NCI-H1436 treated with DMSO at 0.1 percent for 48 hours (cell line): ENCODE measurements at places on chromosomes 7 and 10.
A peak's percentile ranks its signal among the peaks of the same experiment; 100 is the strongest.

GRCh38 chr7:66055321-66055956 lies 20.2 kb upstream of the ASL start:
- DNase-seq: no peak

- no peak for DNase-seq
Observed at GRCh38 chr7:68699090-68699711, 899.1 kb upstream of the AUTS2 start.

GRCh38 chr7:77199013-77199966 lies at the start of gene FGL2:
Gene FGL2 (minus strand): TSS chr7:77199819. CDS start chr7:77199793, 26 bp downstream.
- DNase-seq: no peak

DNA sequence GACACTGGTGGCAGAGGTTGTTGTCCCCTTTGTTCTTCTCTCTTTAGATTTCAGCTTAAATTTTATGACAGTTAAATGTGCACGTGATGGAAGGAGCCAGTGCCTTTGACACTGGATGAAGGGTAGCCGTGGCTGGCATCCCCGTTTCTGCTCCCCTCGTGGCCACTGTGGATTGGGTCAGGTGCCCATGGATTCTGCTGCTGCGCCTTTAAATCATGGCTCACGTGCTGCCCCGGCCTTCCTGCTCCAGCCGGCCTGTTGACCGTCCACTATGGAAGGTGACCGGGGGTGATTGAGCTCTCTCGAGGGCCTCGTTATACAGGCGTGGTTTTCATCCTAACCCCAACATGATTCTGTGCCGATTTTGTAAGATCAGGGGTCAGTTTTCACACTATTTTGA lies 34.5 kb downstream of the WDR37 start:
- DNase-seq: no peak

DNA sequence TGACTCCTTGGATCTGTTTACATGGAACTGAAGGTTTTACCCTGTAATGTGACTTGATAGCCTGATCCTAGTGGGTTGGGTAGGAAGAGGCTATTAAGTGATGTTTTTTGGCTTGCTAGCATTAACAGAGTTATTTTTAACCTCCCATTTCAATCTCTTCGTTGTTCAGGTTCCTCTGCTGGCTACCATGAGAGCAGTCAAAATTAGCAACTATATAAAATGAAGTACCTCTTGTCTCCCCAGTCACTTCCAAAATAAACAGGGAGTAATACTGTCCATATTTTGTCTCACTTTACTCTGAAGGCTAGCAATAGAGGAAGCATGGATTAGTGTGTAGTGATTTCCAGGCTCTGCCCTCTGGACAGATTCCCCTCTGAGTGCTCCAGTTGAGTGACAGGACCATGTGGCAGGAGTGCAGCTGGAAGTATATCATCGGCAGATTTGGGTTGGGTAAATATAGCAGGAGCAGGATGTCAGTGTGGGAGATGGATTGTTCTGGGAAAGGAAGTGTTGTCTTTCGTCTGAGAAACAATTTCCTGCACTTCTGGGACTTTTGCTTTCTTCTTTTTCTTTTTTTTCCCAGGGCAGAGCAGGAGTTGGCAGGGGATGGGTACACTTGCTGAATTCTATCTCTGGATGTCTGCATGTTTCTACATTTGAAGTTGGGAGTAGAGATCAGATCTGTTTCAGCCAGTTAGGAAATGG lies 35.2 kb downstream of the GBF1 start:
- DNase-seq: no peak

DNA sequence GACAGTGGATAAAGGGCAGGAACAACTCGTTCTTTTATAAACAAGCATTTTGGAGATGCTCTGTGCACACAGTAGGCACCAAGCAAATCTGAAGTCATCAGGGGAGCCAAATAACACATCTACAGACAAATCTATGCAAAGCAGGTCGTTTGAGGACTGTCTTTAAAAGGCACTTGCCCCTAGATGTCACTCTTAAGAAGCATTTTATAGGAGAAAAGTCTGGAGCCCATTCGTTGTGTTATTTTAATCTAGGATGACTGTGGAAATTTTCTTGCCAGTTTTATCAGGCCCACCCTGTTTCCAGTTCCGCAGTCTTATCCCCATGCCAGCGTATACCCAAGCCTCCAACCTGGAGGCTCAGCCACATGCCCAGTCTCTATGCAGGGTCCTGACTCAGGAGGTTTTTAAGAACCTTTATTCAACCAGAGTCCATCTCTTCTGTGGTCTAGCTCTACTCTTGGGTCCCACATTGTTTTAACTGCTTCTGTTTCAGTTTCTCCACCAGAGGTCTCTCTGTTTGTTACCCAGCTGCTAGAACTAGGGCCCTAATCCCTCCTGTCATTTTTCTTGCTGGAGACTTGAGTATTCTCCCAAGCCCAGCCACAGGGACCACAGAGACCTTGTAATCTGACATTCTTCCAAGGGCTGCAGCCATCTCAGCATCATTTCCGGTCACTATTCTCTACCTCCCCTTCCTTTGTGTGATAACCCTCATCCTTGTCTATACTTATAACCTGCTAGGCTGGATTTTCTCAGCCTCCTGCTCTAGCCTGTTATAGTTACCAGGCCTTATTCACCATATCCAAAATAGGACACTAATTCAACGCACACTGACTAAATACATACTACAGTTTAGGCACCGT lies 26.7 kb downstream of the PIK3CG start:
- DNase-seq: no peak

- no peak for DNase-seq
Observed at GRCh38 chr7:159064816-159065510, 79.7 kb downstream of the VIPR2 start.

DNA sequence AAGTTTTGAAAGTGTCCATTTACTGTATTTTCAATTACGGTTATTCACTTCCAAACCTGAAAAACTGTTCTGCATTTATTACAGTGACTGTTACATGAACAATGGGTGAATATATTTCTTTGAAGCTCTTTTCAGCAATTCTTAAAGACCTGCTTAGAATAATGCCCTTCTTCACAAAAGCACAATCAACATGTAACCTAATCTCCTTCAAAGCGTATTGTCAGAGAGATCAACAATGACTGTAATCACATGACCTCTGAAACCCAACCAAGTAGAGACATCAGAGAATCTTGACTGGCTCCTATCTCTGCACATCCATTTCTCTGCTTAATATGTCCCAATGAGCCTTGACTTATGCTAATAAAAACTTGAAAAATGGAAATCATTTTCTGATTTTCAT lies 126.7 kb downstream of the NRCAM start:
- peak; percentile 20 for DNase-seq

DNA sequence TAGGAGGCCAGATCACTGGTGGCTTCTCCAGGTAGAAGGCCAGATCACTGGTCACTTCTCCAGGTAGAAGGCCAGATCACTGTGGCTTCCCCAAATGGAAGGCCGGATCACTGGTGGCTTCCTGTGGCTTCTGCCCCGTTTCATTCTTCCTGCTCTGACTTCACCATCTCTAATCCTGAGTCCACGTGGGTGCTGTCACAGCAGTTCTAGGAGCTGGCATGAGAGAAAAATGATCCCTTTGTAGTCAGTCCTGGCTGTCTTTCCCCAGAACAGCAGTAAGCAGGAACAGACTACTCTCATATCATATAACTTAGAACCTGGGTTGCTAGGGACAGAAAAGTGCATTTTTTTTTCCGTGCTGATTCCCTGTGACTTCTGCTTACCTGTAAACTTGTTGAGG lies 90.9 kb downstream of the ACTR3B start:
- no peak for DNase-seq

DNA sequence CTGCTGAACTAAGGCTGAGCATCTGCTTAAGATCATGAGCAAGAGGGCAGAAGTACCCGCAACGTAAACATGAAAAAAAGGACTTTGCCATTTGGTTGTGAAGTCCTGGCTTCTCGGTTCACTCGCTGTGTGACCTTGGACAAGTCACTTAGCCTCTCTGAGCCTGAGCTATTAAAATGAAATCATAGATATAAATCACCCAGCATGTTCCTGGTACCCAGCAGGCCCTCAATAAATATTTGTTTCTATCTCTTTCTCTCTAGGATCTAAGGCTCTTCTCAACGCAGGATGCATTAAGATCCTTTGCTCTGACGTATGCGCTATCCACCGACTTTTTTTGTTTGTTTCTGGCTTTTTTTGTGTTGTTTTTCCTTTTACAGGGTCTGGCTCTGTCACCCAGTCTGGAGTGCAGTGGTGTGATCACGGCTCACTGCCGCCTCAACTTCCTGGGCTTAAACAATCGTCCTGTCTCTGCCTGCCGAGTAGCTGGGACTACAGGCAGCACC lies 6.7 kb downstream of the HIP1 start:
- no peak for DNase-seq

- no peak for DNase-seq
Observed at GRCh38 chr10:60952846-60953220, 8.8 kb upstream of the RHOBTB1 start.

- no peak for DNase-seq
Observed at GRCh38 chr10:124124123-124124768, 30.8 kb upstream of the CHST15 start.

DNA sequence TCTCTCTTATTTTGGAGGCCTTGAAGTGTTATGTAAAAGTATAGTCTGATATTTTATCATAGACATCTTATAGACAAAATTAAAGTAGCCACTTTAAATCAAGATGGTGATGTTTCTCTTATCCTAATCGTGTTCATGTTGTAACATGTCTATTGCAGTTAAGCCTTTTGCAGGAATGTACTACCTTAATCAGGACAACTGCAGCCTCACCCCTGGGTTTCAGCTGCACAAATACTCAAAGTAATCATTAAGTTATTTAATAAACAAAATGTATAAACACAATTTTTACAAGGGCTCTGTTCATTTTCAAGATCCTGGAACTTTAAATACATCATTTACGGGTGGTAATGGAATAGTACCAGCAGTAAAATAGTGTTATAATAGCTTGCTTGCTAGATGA lies 14.4 kb upstream of the KIF5B start:
- no peak for DNase-seq

- no peak for DNase-seq
Observed at GRCh38 chr10:20088061-20088701, 271.9 kb downstream of the PLXDC2 start.

DNA sequence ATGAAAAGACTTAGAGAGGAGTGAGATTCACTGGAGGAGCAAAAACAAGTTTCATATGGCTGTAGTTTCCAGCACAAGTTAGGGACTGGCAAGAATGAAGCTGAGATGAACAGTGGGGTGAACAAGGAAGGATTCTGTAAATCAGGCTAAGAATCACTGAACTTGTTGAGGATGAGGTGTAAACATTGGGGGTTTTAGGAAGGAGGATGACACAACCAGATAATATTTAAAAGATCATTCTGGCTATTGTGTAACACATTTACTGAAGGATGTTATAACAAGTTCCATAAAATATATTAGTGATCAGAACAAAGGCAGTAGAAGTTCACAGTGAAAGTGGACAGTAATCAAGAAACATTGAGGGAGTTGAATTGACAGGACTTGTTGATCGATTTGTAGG lies 68.9 kb downstream of the CD36 start:
- no peak for DNase-seq
